ENCODE measurements at places on chromosomes 6 and 20. TPM values are rescaled to one million over a fixed set of nuclear protein-coding genes. Genes with fewer than 3 reads are reported as not detected.

Gene RAB32
- total RNA-seq = 43.7 TPM

Gene DPPA5
- total RNA-seq = not detected

Gene SULF2
- total RNA-seq = 23.5 TPM

Gene HNF4A
- total RNA-seq = 15.1 TPM

Gene RIMS1
- total RNA-seq = not detected

Gene RNF217
- 4.2 TPM for total RNA-seq

Gene ADGRF4
- total RNA-seq = 15.7 TPM

Gene PREX1
- total RNA-seq = 13.4 TPM

Gene CLIC5
- not detected for total RNA-seq

Gene OTOR
- total RNA-seq = not detected
